ENCODE measurements at places on chromosomes 2 and 18.

DNA sequence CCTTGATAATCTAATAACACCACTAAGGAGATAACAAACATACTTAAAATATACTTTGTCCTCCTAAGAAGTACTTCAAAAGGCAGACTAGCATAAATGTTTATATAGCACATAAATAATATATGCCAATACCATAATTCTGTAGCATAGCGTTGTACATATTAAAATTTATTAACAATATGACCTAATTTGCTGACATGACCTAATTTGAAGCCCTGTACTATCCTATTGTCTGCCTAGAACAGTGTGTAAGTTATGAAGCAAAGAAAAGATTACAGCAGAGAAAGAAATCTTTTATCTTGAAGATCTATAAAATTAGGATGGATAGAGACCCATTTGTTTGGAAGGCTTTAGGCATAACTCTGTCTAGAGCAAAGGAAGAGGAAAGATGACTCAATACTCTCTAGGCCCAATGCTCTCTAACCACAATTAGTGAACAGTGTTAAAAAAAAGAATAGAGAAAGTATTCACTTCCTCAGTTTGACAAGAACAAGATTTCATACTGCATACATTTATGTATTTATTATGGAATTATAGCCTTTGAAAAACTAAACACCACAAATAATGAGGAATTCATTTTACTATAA lies 231.3 kb downstream of the ZRANB3 start:
- DNase-seq, result no peak

DNA sequence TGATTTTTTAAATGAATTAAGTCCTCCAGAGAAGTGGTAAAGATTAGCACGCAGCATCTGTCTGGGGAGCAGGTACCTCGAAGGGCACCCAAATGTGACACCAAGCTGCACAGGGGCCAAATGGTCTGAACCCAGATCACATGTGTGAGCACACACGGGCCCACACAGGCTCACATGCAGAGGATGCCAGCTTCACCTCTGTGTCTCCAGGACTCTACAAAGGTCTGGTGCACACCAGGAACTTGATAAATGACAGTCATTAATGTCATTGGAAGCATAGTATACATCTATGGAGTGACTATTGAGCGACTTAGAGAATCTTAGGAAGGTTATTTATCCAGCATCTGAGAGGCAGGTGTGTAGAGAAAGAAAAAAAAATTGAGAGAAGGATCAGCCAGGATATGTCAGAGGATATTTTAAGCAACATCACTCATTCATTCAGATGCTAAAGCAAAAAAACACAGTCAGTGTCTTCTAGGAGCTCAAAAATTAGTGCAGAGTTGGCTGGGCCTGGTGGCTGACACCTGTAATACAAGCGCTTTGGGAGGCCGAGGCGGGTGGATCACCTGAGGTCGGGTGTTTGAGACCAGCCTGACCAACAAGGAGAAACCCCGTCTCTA lies 23.2 kb downstream of the GYPC start:
- no peak for DNase-seq

DNA sequence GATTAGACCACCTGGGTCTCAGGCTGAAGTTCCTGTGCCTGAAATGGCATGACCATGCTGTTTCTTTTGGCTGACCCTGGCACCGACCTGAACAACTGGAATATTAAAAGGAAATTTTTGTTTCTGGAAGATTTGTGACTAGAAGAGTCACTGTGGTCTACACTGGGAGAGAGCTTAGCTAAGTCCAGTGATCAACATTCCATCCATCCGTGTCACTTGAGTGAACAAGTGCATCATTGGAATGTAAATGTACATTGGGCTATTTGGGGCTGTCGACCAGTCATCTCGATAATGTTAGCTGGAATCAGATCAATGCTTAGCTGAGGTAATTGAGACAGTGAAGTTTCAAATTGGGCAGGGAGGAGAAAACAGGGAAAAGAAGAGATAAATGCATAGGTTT lies 95.4 kb upstream of the CCDC85A start:
- DNase-seq, result no peak

- DNase-seq, result no peak
Observed at GRCh38 chr2:60475123-60475830, 78.2 kb downstream of the BCL11A start.

- no peak for DNase-seq
Observed at GRCh38 chr18:43524260-43524659, 247.0 kb upstream of the SYT4 start.

GRCh38 chr2:191441496-191442214 lies 196.5 kb downstream of the MYO1B start:
- no peak for DNase-seq

GRCh38 chr2:113872201-113872600 lies 17.7 kb upstream of the ACTR3 start:
- DNase-seq, result no peak

DNA sequence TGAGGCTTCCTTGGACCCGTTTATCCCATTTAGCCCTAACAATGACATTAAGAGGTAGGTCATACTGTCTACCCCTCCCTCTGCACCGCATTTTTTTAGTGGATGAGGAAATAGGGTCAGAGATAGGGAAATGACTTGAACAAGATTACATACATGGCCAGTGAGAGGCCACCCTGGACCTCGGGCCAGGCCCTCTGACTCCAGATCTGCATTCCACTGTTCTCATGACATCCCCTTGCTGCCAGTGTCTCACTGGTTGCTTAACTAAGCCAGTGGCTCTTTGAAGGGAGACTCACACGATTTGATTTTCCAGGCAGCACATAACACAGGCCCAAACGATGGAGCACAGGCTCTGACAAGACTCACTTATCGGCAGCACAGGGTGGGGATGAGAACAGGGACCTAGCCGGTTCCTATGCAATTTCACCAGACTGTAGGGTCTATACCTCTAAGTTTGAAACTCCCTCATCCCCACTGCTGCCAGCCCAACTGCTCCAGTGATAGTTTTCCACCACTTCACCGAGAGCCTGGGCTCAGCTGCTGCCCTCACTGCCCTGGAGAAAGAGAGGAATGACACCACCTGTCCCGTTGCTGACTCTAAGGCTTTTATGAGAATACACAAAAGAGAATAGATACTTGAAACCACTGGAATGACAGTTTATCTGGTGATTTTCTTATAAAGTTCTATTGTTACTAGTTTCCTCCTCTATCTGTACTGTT lies 82.5 kb downstream of the TMEM247 start:
- no peak for DNase-seq

- DNase-seq, result no peak
Observed at GRCh38 chr2:26401739-26402541, at the start of gene DRC1. Gene DRC1, plus strand, starts transcription at chr2:26401920. Its CDS starts 70 bp downstream, at chr2:26401990.

GRCh38 chr2:19837235-19837766 lies 64.5 kb downstream of the TTC32 start:
- DNase-seq, result no peak

GRCh38 chr2:238285653-238286082 lies 2.7 kb downstream of the PER2 start:
- DNase-seq, result no peak

GRCh38 chr18:55539240-55539639 lies 48.8 kb downstream of the TCF4 start:
- DNase-seq, result no peak

DNA sequence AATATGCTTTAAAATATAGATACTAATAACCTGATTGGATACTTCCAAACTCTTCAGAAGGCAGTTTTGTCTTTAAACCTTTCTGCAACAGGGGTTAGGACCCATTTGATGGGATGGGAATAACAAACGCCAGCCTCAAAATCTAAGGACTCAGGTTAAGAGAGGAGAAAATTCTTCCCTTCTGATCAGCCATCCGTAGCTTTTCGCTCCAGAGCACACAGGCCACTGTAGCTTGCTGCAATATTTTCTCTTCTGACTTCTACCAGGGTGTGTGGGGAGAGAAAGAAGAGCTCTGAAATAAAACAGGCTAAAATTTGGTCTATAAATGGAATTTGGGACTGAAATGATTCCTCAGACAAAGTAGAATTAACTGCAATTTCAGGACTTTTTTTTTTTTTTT lies 95.1 kb downstream of the ALPK2 start:
- DNase-seq, result no peak

GRCh38 chr2:201793631-201794030 lies 12.7 kb upstream of the CDK15 start:
- no peak for DNase-seq

GRCh38 chr2:108701208-108701607 lies 18.1 kb upstream of the RANBP2 start:
- no peak for DNase-seq

GRCh38 chr2:241310917-241311566 lies 4.4 kb downstream of the HDLBP start:
- no peak for DNase-seq

- no peak for DNase-seq
Observed at GRCh38 chr2:75609937-75610508, 36.6 kb upstream of the MRPL19 start.

DNA sequence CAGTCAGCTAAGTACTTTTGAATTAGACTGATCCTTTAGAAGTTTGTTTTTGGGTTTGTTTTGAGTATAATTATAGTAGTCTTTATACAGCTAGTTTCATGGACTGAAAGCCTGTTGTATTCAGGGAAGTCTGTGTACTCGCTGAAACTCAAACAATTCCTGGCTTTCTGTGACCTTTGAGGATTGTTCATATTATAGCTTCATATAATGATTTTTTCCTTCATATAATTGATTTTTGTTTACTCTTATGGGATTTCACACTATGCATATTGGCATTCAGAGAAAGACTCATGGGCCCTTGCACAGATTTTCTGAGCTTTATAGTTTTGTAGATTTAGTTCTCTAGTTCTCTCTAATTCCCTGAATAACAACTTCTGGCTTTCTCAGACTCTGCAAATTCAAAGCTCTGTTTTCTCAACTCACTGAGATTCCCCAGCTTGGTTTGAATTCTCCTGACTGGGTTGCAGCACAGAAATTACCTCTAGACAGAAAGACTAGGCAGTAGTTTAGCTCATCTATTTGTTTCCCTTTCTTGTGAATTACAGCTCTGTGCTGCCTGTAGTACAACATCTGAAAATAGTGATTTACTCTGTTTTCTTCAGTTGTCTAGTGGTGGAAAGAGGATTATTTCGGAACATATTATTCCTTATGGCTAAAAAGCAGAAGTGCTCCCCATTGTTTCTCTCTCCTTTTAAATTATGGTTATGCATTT lies 495.9 kb upstream of the CNTNAP5 start:
- no peak for DNase-seq

DNA sequence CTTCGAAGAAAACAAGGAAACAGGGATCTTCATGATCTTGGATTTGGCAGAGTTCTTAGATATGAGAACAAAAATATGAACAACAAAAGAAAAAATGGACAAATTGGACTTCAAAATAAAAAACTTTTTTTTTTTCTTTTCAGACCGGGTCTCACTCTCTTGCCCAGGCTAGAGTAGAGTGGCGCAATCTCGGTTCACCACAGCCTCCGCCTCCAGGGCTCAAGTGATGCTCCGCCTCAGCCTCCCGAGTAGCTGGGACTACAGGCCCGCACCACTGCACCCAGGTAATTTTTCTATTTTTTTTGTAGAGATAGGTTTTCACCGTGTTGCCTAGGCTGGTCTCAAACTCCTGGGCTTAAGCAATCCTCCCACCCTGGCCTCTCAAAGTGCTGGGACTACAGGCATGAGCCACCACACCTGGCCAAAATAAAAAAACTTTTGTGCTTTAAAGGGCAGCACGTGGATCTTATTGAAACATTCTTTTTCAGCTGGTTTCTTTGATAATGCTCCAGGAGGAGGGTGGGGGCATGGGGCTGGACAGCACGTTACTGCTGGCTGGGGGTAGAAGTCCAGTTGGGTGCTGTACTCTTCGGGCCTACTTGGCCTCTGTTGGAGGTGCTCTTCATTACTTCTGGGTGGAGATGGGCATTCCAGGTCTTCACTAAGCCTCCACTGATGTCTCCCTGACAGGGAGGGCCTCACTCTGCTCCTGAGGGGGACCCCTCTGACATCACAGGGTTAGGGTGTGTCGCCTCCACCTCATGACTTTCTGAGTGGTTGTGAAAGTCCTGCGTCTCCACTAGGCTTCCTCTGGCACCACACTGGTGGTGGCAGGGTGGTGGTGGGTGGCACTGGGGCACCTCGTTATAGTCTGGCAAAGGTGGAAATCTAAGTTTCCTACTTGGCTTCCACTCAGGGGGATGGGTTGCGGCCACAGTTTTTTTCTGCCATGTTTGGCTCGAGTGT lies 150.5 kb upstream of the XPO1 start:
- no peak for DNase-seq

Measured in stimulated activated CD8-positive, alpha-beta memory T cell treated with anti-CD3 and anti-CD28 coated beads, Interleukin-15, amount 100 ng/mL, for 24 hours (primary cell).